Activated CD4-positive, alpha-beta T cell treated with anti-CD3 and anti-CD28 coated beads for 24 hours (primary cell): ENCODE measurements at places on chromosomes 5 and 9.

DNA sequence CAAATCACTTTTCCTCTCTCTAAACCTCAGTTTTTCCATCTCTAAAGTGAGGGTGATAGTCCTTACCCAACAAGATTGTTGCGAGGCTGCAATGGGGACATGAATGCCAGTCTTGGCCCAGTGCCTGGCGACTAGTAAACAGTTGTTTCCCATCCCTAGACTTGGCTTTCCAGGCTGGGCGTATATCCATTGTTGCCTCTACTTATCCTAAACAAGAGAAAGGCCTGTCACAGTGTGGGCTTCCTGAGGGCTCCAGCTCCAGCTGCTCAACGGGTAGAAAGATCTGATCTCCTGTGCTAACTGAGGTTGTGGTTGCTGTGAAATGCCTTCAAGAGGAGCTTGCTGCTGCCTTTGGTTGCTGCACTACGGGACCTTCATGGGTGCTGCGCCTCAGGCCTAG lies 142.0 kb downstream of the NSG2 start:
- DNase-seq = no peak

DNA sequence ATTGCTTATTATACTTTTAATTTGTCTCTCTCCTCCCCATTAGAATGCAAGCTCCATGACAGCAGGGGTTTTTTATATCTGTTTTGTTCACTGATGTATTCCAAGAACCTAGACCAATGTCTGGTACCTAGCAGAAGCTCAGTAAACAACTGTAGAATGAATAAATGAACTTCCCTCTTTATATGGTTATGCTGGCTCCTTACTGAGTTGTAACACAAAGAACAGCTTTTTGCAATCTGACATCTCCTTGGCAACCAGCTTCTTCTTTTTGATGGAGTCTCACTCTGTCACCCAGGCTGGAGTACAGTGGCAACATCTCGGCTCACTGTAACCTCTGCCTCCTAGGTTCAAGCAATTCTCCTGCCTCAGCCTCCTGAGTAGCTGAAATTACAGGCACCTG lies 13.6 kb downstream of the TRMO start:
- DNase-seq = no peak

- no peak for DNase-seq
These were observed 2011.0 kb upstream of the NUDT12 start for GRCh38 chr5:105573575-105573974.

- no peak for DNase-seq
These were observed 5.8 kb downstream of the TLX3 start for GRCh38 chr5:171314728-171315385.

DNA sequence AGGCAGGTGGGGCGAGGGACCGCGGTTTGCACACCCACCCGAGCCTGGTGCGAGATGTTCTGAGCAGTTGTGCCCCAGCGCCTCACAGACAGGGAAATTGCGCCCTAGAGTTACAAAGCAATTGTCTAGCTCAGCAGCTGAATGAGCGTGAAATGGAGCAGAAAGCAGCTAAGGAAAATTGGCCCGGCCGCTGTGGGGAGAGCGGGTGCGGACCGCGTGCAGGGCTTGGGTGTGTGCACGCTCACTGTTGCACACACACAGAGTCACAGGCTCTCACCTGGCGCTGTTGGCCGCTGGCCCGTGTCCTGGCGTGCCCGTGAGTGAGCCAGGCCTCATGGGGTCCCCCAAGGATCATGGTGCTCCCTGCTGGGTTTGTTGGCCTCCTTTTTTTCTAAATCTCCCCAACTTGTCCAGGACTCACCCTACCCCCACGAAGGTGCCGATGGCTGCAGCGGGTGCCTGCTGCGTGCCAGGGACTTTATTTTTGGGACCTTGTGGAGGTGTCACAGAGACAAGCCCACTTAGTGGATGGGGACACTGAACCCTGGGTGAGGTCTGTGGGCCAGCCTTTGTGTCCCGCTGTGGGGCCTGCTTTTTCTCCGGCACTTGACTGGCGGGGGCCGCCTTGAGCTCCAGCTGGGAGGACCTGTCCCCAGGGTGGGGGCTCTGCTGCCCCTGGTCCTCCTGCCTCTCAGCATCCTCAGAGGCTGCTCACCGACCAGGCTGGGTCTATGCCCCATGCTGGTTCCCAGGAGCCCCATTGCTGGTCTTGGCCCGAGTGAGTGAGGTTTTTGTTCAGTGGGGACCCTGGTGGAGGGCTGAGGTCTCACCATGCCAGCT lies 5.2 kb downstream of the RXRA start:
- no peak for DNase-seq

DNA sequence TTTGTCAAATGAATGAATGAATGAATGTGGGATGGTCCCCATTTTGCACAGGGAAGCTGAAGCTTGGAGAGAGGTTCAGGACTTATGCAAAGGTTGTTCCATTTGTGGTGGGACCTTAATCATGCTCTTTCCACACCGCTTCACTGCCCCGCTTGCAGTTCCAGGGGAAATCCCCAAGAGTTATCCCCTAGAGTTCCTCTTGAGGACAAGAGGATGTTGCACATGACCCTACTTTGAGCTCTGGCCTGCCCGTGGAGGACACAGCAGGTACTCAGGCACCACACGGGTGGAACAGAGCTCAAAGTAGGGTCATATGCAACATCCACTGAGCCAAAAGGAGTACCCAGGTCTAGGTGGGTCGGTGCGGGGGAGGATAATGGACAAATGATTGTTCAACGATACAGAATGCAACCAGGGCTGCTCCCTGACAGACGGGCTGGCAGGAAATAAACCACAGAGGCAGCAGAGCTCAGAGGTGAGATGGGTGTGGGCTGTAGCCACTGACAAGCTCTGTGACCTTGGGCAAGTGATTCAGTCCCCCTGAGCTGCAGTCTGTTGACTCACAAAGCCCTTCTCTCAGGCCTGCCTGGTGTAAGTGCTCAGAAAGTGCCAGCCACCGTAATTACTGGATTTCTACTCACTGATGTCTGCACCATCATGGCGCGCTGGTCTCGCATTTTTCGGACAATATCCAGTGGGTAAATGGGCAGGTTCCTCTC lies 60.3 kb upstream of the EPB41L4B start:
- no peak for DNase-seq

DNA sequence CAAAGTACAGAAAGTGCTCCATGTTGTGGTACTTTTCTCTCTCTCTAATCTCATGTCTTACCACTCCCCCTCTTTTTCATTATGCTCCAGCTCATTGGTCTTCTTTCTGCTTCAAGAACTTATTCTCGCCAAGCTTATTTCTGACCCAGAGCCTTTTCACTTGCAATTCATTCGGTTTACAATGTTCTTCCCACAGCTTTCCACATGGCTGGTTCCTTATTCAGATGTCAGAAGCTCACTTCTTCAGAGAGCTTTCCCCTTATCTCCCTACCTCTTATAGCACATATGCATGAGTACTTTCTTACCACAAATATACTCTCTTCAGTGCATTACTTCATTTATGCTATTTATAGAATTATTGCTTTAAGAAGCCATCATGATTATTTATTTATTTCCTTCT lies 338.8 kb upstream of the ATP10B start:
- no peak for DNase-seq

- DNase-seq = no peak
These were observed 94.3 kb upstream of the EMB start for GRCh38 chr5:50535393-50535792.

DNA sequence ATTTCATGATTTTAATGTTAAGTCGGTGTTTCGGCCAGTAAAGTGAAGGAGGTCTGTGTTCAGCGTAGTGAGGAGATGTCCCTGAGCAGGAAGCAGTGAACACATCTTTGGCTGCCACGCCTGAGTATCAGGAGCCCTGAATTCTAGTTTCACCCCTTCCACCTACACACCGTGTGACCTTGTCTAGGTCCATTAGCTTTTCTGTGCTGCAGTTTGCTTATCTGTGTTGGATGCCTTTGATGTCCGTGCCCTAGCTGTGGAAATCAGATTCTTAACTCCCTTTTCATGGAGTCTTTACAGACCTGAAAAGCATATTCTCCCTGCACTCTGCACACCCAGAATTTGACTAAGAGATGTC lies 601 bp downstream of the FBXO38 start:
- DNase-seq = no peak

GRCh38 chr5:761059-761771 lies 23.3 kb downstream of the ZDHHC11B start:
- DNase-seq = no peak

DNA sequence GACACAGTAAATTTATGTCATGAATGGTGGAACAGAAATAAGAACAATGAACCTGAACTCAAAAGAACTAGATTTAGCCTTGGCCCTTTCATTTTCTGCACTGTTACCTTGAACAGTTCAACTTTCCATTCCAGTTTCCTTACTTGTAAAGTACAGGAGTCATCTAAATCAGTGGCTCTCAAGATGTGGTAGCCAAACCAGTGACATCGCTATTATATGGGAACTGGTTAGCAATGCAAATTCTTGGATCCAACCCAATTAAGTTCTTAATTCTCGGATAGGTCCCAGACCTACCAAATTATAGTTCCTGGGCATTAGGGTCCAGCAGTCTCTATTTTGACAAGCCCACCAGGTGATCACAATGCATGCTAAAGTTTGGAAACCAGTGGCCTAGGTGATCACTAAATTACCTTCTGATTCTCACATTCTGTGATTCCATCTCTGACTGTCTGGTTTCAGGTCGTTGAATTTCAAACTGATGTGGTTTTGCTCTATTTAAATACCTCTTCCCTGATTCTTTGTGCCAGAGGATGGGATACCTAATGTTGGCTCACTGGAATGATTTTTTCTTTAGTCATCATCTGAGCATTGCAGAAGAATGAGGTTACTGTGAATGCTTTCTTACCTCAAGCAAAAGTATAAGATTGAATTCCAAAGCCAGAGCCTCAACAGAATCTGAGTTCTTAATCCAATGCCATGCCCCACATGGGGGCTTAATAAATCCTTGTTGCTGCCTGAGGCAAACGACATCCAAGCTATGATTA lies 253.8 kb downstream of the ENC1 start:
- DNase-seq = no peak

DNA sequence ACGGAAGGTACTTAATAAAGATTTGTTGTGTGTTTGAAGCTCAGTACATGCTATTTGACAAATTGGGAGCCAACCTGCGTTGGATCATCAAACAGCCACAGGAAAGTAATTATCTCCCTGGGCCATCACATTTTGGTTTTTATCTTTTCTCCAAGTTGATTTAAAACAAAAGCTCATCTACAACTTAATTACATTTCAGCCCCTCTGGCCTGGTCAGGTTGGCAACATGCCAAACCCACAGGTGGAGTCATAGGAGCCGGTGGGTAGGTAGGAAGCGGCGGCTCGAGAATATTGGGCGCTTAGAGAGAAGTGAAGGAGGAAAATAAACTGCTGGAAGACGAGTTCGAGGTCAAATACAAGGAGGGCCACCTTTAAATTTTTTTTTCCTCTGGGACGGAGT lies 64.9 kb upstream of the FANCC start:
- no peak for DNase-seq

DNA sequence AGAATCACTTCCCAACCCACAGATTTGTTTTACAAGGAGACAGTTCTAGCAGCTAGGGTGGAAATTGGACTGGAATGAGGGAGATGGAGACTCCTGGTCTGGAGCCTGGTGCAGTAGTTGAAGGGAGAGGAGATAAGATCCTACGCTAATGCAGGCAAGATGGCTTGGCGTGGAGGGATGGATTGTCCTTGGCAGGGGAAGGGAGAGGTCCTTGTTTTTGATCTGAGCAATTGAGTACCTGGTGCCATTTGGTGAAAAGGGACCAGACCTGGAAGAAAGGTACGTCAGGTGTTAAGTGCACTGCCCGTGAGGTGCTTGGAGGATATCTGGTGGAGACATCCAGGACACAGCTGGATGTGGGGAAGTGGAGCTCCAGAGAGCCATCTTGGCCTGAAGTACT lies 35.7 kb downstream of the ANGPTL2 start:
- DNase-seq = no peak

DNA sequence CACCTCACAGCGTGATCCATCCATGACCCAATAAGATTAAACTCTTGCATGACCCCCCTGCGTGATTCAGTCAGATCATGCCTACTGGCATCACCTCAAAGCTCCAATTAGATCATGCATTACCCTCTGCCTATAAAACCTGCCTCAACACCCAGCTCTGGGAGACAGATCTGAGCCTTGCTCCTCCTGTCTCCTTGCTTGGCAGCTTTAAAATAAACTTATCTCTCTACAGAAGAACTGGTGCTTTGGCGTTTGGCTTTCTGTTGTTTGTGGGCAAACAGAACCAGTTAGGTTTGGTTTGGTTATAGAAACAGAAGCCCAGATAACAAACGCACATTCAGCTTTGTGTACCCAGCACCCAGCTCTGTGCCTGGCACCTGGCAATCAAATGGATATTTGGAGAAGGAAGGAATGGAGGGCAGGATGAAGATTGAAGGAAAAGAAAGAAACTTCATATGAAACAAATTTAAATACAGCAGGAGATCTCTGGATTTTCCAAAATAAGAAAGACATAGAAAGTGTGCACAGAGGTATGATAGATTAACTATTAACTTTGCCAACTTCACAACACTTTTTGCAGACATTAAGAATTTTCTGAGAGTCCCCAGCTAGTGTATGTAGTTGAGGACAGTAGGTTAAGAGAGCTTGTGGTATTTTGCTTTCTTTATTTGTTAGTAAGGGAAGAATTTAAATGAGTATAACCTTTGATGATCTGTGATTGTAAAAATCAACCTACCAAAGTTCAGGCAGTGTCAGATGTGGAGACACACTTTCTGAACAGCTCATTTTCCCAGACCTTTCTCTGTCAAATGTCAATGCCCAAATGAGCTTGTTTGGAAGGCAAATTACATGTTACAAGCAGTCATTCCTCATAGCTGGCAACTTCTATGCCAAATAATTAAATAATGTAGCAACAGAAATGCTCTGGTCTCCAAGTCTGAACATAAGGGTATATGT lies 102.1 kb upstream of the ASTN2 start:
- no peak for DNase-seq

GRCh38 chr5:14208071-14209021 lies 65.2 kb downstream of the TRIO start:
- DNase-seq = no peak

DNA sequence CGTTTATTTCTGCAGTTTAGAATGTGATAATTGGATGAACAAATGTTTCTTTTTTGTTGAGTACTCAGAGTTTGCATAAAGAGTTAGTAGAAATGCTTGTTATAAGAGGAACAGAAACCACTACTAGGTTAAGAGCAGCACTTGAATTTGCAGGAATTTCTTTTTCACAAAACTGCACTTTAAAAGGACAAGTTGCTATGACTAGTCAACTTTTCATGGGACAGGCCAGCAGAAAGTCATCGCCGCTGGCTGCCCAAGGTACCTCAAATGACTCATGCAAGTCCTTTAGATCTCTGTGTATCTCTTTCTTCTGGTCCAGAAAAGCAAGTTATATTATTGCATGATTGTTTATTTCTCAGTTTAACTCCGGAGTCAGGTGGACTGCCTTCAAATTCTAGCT lies 97.3 kb upstream of the HMHB1 start:
- DNase-seq = no peak

GRCh38 chr5:132704875-132705274 lies 31.1 kb downstream of the IL4 start:
- DNase-seq = no peak
